Activated naive CD4-positive, alpha-beta T cell treated with anti-CD3 and anti-CD28 coated beads, Interleukin-2, amount 50 U/mL, for 72 hours (primary cell): ENCODE measurements at places on chromosomes 3 and 15.

DNA sequence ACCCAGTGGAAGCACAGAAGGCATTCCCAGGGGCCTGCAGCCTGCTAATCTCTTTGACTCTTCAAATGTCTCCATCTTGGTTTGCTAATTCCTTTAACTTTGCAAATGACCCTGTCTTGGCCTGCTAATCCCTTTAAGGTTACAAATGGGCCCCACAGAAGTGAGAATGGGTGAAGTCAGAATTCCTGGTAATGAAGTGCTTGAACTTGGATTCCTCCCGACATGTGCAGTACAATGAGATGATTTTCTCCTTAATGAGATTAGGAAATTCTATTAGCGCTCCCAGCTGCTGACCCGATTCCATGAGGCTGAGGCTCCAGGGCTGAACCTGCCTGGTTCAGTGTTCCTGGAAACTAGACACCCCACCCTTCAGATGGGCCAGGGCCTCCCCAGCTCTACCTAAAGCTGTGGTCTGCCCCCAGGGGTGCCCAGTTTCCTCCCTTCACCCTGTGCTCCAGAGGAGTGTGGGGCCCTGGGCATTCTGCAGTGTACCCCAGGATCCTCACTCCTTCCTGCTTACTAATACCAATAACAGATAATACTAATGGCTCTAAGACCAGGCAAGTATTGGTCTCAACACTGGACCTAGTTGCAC is 47.4 kb downstream of the SCN5A start:
- no peak for DNase-seq

- DNase-seq = no peak
Observed at GRCh38 chr3:118075873-118076272, 958.8 kb downstream of the IGSF11 start.

GRCh38 chr15:70563561-70564095 is 199.7 kb downstream of the UACA start:
- no peak for DNase-seq

GRCh38 chr3:113783463-113783862 is 36.6 kb downstream of the ATP6V1A start:
- DNase-seq = no peak

DNA sequence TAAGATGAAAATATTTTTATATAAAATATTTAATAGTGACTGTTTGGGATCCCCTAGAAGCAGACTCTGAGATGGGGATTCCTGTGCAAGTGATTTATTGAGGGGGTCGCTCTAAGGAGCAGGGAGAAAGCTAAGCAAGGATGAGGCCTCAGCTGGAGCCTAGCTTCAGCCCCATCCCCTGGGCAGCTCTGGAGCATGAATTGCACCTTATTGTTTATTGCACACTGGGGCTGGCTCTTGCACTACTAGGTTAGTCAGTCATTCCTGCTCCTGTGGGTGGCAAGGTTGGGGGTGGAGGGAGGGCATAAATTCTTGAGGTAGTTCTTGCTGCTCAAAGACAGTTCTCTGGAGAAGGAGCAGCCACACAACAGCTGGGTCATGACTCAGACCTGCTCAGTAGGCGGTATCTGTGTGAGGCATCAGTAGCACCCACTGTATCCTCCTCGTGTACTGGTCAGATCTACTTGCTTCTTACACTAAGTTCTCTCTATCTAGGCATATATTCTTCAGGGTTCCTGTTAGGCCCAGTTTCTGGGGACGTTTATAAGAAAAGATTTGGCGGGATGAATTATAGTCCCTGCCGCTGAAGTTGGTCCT is 27.2 kb upstream of the TNFSF10 start:
- peak; percentile 74 for DNase-seq

DNA sequence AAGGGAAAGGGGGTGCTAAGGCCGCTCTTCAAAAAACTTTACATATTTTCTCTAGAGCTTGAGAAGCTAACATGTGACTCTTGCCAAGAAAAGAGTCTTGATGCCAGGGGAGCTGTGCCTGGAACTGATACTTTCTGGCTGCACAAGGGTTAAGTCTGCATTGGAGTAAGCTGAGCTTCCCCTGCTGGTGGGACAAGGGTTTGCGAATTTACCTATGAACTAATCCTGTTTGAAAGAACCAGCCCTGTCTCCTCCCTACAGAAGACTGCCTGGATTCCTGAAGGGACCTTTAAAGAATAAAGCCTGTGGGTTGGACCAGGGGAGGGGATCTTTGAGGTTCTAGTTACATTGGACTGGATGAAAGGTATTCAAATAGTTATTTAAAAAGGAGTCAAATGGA is 58.3 kb upstream of the EPHA3 start:
- DNase-seq = no peak

GRCh38 chr3:195175476-195176337 is 95.3 kb downstream of the XXYLT1 start:
- no peak for DNase-seq

- no peak for DNase-seq
Observed at GRCh38 chr3:100002599-100003350, 111.5 kb downstream of the FILIP1L start.

GRCh38 chr15:89829161-89829560 is 14.5 kb upstream of the ANPEP start:
- no peak for DNase-seq

- DNase-seq = no peak
Observed at GRCh38 chr3:122626515-122627180, 49.2 kb downstream of the PARP15 start.

- DNase-seq = no peak
Observed at GRCh38 chr3:168752339-168752738, 656.6 kb upstream of the GOLIM4 start.

DNA sequence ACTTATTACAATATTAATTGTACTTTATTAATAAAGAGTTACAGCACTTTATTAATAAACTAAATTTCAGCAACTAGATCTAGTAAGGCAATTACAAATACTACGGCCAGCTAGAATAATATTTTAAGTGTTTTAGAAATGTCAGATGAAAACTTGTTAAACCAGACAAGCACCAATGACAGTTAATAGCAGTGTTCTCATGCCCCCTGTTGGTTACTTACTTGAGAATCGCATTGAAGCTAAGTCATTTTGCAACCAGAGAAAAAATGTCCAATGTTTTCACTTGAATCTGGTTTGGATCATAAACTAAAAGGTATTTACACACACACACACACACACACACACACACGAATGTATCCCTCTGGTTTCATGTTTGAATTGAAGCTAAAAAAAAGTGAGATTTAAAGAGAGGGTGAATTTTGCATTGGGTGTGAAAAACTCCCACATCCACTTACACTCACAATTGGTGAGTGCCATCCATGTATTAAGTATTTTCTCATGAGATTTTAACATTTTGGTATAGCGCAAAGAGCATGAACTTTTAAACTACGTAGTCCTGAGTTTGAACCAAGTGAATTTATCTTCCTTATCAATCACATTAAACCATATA is 347.7 kb downstream of the ZBBX start:
- DNase-seq = no peak

- DNase-seq = no peak
Observed at GRCh38 chr15:48091522-48091921, 29.3 kb upstream of the SLC24A5 start.

DNA sequence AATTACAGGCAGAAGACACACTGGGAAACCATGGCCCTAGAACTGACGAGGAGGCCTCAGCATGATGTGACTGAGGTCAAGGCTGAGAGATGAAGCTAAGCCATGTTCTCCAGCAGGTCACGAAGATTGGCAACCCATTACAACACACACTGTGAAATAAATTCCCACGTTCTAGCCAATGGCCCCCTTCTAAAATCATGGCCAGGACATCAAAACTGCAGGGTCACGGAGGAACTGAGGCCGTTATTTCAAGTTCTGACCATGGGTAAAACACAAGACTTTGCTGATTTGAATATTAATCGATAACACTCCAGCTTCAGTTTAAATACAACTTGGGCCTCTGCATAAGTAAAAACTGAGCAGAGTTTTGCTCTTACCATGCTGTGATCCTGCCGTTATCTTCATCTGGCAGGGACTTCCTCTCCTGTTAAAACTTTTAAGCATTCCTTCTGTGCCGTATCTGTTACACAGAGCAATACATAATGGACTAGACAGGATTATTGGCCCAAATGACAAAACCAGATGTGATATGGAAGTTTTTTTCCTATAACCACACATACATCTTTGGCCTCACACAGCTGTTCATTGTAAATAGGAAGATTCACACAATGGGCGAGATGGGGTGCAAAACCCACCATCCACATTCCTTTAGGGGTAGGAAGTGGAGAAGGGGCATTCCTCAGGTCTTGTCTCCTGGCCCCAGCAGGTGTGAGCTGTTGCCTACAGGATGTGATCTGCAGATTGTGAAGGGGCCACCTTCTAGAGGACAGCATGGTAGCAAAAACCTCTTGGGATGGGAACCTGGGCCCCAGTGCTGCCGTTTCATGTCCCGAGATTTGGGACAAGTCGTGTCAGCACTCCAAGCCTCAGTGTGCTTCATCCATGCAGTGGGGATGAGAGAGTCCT is 207.4 kb downstream of the OPA1 start:
- no peak for DNase-seq

GRCh38 chr3:10353661-10354360 is 32.9 kb upstream of the SEC13 start:
- no peak for DNase-seq

GRCh38 chr15:70438776-70439175 is 324.6 kb downstream of the UACA start:
- no peak for DNase-seq

- DNase-seq = no peak
Observed at GRCh38 chr3:197501496-197501878, 54.3 kb downstream of the BDH1 start.

- no peak for DNase-seq
Observed at GRCh38 chr3:152389316-152389934, 120.7 kb downstream of the MBNL1 start.

GRCh38 chr15:51861557-51862359 is 32.3 kb downstream of the TMOD3 start:
- no peak for DNase-seq

DNA sequence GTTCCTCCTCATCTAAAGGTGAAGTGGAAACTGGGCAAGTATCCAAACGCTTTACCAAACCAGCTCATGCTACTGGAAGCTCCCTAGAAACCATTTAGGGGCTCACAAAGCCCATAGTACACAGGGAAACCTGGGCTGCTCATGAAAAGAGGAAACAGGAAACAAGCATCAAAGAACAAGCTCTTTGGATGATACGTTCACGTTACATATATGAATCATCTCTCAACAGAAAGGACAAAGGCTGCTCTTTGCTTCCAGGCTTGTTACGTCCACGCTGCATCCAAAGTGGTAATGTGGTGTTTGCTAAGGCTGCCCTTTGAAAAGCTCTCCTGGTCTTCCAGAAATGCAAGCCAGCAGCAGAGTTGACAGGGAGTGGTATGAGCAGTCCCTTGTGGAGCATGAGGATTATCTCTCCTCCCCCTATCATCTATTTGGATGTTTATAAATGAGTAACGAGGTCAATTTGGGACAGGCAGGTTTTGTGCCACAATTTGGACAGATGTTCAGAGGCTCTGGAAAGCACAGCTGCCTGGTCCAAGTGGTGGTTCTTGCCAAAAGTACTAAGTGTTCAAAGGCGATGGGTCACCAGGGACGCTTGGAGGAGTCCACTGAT is 98.0 kb upstream of the RORA start:
- no peak for DNase-seq

DNA sequence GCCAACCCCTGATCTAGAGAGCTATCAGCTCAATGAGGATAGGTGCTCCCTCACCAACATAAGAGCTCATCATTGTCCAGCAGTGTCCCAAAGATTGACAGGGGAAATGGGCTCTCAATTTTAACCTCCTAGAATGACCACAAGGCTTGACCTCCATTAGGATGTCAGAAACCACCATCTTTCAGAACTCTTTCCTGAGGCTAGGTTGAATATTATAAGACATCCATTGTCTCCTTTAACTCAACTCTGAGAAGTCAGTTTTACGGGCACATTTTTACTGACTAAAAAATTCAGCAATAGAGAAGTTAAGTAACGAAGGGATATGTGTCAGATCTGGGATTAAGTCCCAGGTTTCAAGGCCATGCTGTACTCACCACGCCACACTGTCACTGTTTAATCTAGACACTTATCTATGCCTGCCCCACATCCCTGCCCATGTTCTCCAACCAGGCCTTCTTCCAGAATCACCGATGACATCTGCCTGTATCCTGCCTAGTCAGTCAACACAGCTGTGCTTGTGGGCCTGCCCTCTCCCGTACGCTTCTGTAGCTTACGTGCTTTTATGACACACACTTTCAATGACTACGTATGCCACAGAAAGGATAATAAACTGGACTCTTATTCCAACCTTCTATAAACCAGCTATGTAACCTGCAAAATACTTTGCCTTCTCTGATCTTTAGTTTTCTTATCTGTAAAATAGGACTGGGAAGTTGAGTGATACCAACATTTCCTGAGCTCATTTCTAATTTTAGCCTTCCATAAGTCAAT is 17.1 kb upstream of the MUC13 start:
- DNase-seq = no peak

- DNase-seq = no peak
Observed at GRCh38 chr15:27059610-27060202, 88.7 kb downstream of the GABRG3 start.

DNA sequence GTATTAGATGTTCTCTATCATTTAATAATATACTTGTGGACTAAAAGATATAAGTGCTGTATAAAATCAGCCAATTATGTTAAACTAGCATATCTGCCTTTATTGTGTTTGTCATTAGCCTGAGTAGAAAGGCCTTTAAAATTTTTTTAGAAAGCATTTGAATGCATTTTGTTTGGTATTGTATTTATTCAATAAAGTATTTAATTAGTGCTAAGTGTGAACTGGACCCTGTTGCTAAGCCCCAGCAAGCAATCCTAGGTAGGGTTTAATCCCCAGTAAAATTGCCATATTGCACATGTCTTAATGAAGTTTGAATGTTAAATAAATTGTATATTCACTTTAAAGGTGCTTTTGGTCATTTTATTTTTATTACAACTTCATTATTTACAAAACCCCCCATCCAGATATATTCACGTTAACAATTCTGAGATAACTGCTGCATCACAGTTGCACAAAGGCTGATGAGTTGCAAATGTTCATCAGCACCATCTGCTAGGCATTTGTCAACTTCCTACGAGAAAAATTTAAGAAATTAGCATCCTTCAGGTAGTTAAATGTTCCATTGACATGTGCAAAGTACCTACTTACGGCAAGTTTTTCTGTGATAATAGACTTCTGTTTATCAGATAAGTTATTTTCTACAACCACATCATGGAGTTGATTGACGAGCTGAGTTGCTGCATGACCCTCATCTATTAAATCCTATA is 6.3 kb downstream of the EIF4A2 start:
- no peak for DNase-seq

DNA sequence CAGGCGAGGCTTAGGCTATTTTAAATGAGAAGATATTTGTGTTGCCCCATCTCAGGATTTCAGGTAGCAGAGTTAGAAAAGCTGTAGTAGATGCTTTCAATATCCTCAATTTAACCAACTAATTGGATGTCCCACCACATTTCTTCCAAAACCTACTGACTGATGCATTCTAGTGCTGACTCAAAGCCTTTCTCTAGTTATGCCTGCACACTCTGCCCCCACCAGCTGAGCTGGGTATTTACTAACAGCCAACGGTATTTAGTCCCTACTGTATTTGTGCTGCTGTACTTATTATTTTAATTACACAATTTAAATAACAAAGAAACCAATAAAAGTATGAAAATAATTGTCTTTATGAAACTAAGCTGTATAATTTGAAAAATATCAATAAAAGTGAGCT is 139.5 kb downstream of the OSBPL10 start:
- no peak for DNase-seq
